Sciatic nerve (tissue), 2 donors: ENCODE measurements at places on chromosomes 6 and 20. TPM values are rescaled to one million over a fixed set of nuclear protein-coding genes. Genes with fewer than 3 reads are reported as not detected.

- no peak for DNase-seq
These were observed 268.3 kb upstream of the ARID1B start for GRCh38 chr6:156508923-156509322.

DNA sequence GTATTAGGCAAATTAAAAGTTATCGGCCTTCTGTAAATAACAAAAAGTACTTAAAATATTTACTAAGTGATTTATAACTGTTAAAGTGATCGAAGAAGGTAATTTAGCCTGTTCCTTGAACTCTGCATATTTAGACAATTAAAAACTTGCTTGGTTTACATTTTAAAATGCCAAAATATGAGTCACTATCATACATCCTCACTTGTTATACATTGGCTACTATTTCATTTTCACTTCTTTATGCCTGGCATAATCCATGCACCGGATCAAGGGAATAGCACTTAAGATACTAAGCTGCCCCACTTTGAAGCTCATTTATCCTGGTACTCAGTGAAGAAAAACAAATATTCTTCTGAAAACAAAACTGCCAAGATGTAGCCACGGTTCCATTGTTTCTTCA is 344.6 kb downstream of the UBE3D start:
- no peak for DNase-seq

DNA sequence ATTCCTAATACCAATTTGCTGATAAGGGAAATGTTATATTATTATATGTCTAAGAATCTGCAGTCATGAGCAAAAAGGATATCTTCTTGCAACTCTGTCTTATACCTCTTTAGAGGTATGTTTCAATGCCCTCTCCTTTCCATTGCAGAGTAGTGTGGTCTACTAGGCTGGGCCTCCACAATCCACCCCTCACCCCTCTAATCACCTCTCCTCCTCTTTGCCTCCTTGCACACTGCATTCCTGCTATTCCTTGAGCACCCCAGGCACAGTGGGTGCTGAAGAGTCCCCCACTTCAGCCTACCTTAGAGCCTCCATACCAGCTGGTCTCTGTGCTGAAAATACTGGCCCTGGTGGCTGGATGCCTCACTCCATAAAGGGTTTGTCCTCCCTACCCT is 26.9 kb downstream of the ARMC2 start:
- DNase-seq, result no peak

DNA sequence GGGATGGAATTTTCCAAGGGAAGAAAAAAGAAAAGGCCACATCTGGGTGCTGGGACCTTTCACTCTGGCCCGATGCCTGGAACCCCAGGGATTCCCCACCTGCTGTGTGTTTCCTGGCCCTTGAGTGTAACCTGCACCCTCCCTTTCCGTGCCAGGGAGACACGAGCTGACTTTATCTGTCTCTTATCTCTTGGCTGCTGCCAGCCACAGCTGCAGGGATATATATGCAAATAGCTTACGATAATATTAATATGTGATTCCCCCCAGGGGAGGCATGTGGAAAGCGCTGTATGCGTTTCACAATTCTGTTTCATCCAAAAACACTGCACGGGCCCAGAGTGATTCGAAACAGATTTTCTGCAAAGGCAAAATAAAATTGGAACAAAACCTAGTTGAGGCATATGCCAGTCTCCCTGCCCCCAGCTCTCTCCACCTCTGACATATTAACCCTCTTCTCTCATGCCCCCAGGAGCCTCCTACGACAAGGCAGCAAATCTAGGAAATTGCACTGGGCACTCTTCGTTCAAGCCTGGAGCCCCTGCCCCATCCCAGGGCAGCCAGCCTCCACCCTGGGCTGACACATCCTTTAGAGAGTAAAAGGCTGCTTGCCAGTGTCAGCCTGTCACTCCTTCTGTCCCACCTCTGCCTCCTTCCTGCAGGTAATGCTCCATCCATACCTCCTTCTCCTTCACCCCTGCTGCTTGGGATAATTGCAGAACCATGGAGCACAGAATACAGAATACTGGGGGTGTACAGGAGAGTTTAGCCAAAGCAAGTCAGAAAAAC is 1.3 kb downstream of the RIPOR3 start:
- no peak for DNase-seq

GRCh38 chr20:5065879-5066383 is 53.8 kb downstream of the PCNA start:
- peak; percentile 63 for DNase-seq

DNA sequence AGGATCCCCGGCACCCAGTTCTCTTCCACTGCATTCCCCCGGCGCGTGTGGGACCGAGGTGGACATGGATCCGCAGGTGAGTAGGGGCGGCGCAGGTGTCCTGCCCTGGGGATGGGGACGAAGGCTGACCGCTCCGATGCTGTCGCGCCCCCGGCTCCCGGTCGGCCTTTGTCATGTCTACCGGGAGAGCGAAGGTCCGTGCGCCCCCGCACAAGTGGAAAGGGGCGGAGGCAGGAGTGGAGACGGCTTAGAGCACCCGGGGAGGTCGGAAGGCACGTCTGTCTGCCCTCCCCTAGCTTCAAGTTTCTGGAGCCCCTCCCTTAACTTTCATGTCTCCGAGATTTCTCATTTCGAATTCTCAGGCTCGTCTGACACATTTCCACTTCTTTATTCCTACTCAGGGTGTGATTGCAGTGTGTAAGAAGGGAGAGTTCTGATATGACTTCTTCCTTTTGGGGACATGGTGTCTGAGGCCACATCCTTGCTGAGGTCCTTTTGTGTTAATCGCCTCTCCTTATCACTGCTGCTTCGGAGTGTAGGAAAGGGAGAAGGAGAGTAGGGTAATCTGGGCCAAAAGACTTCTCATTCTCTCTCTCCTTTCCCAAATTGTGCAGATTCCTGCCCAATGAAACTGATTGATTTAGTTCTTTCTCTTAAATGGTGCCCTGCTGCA is 435 bp downstream of the KIFC1 start:
- no peak for DNase-seq

DNA sequence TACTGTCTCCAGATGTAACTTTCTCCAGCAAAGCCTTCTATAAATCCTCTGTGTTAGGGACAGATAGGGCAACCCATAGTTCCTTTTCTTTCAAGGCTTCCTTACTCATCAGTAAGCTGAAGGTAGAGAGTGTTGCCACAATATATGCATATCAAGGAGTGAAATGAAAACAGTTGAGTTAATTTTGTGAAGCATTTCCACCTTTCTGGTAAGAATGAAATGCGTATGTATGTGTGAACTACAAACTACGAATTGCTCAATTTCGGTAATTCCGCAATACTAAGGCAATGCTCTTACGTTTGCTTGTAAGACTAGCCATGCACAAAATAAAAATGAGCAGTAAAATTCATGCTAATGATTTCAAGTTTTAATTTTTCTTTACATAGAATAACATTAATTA is 61.2 kb upstream of the HBS1L start:
- DNase-seq, result no peak

MMP24 gene
- 0.49 TPM for total RNA-seq

OOEP gene
- total RNA-seq, result not detected

ZNF512B gene
- total RNA-seq, result 13.6 TPM

LY6G6D gene
- total RNA-seq, result not detected

ZSCAN23 gene
- 6.5 TPM for total RNA-seq
